ENCODE measurements at places on chromosomes 5 and 9.

GRCh38 chr9:130810609-130811136 lies 24.4 kb upstream of the ABL1 start:
- DNase-seq = no peak

DNA sequence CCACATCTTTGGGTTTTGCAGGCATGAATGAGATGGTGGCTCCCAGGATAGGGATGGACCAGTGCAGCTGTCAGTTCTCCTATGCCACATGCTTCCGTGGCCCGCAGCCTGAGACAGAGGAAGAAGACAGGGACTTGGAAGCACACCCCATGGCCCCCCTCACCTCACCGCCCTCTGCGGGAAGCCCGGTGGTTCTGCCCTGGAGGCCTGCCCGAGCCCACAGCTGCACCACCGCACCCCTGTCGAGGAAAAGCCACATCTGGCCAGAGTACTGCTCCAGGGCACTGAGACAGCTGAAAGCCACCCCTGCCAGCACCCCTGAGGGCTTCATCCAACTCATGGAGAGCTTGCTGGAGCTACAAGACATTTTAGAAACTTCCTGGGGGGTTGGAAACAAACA lies 7.6 kb upstream of the TRMT10B start:
- DNase-seq = no peak

GRCh38 chr9:111411266-111411665 lies 72.9 kb downstream of the ECPAS start:
- DNase-seq = no peak

- DNase-seq = no peak
These were observed 73.1 kb downstream of the FOXB2 start for GRCh38 chr9:77092536-77092935.

- DNase-seq = no peak
These were observed 28.3 kb upstream of the NEURL1B start for GRCh38 chr5:172612771-172613170.

DNA sequence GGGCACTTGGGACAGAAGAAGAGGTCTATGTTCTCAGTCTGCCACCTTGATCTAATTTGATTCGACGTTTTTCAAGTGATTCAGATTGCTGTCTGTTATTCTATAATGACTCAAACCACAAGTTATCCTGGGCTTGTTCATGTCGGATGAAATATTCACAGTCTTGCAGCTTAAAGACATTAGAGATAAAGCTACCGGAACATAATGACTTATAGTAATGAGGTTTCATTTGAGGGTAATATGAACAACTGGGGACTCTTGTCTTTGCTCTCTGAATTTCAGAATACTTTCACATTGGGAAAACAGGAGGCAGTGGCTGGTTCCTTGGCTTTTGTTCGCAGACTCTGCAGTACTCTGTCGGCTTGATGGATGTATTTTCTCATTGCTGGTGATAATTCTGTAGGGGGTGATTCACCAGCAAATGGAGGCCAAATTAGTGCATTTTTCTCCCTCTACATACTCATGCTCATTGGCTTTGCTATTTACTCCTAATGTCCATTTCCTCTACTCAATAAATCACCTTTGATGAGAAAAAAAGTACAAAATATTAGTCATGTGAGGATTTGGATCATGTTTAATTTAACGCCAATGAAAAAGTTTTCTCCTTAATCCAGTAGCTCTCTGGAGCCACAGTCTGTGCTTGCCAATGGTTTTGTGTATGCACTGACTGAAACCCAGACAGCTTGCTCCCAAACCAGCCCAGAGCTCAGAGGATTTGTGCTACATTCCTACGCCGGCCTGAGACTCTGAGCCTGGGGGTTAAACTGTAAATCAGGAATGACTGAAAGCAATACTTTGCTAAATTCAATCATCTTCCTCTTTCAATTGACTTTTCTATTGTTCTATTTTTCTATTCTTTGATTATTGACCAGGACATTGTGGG lies 154.7 kb upstream of the ANKH start:
- no peak for DNase-seq

DNA sequence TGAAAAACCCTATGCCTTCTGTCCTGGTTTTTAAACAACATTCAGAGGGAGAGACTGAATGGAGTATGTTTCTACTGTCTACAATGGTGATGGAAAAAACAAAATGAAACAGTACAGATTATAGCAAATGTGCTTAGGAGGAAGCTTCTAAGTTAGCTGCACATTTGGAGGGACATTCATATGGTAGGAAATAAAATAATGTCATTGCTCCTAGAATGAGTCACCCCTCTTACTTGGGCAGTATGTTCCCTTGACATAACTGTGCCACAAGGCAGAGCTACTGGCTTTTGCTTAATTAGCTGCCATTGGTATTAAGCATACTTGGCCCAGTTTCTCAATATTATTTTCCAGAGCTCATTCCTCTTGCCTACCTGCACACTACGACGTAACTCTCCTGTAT lies 128.9 kb downstream of the GDNF start:
- DNase-seq = no peak
